ENCODE measurements at places on chromosomes 1 and 21.
A peak's percentile ranks its signal among the peaks of the same experiment; 100 is the strongest.

DNA sequence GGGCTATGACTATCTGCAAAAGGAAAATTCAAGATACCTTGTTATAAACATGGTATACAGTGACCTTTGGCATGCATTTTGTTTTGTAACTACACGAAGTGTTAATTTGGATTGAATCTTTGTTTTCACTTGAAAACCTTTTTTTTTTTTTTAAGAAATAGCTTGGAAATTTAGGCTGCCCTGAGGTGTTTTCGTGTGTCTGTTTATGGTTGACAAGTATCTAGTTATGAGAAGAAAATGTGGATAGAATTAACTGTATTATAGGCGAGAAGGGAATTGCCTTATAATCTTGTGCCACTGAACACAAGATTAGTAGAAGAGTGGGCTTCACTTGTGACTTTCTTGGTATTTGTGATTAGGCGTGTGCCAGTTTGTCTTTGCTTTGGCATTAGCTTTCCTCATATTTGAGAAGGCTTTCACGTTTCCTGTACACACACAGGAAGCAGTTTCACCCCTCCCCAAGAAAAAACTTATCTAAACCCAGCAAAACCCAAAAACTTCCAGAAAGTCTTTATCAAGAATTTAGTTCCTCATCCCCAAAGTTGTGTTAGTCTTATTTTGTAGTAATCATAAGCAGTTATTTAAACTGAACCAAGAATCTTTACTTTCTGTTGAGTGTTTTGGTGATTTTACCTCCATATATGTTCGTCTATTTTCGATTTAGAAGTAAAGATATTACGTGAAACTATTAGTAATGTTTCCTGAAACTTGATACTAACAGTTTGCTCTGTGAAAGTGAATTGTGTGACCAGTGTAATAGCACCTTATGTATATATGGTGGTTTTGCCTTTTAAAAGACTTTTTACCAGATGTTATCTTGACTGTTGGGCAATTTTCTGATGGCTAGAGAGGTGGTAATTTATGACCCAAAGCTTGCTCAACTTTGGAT is 3.8 kb downstream of the DYRK1A start:
- peak; percentile 84 for DNase-seq

DNA sequence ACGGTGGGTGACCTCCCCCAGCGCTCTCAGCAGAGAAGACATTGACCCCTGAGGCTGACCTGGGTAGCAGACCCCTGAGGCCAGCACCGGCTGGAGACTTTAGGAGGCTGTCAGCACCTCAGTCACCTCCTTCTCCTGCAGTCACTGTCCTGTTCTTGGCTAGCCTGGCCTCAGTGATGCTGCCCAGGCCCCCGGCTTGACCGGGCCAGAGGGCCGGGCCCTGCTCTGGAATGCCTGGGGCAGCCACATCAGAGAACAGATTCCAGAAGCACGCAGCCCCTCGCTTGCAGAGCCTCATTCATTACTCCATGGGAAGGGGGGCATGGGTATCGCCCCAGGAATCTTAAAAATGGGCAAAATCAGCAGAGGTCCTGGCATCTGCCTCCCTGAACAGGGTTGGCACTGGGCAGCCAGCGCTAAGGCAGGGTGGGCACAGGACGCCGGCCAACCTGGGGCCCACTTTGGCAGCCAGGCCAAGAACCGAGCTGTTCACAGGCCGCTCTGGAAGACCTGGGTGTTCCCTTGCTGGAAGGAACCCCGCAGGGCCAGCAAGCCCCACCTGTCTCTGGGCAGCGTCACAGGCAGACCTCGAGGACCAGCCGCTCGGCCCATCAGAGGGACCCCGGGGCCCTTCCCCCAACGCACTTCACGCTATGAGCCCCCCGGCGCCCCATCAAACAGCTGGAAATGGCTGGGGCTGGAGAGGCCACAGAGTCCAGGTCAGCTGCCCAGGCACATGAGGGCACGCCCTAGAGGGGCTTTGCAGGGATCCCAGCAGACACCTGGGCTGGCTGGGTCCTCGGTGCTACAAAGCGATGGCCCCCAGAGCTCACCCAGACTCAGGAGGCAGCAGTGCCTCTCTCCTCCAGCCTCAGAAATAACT is 45.1 kb downstream of the MEGF6 start:
- no peak for DNase-seq

DNA sequence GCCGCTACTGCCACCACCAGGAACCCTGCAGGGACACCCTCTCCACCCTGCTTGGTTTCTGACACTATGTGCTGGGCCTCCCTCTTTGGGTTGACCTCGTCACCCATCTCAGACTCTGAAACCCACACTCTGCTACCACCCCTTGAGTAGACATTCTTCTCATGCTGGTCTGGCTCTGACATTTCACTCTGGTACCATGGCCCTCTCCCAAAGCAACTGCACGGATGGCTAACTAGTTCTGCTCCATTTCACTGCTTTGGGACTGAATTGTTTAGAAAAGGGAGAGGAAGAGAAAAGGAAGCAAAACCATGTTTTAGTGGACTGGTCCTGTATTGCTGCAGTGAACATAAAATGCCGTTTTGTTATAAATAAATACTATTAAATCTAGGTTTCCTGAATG is 137.8 kb downstream of the KCNK2 start:
- no peak for DNase-seq

- no peak for DNase-seq
Observed at GRCh38 chr1:99533909-99534637, 111.8 kb upstream of the PALMD start.

GRCh38 chr21:27421654-27422053 is 454.8 kb upstream of the ADAMTS5 start:
- no peak for DNase-seq

DNA sequence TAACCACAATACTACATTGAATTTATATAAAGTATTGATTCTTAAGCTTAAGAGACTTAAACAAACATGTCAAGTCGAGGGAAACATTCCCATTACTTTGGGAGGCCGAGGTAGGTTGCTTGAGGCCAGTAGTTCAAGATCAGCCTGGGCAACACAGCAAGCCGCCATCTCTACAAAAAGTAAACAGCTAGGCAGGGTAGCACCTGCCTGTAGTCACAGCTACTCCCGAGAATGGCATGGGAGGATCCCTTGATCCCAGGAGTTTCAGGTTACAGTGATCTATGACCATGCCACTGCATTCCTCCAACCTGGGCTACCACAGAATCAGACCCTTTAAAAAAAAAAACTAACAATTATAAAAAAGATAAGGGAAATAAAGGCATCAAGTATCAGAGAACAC is 50.4 kb downstream of the EIF4G3 start:
- no peak for DNase-seq

DNA sequence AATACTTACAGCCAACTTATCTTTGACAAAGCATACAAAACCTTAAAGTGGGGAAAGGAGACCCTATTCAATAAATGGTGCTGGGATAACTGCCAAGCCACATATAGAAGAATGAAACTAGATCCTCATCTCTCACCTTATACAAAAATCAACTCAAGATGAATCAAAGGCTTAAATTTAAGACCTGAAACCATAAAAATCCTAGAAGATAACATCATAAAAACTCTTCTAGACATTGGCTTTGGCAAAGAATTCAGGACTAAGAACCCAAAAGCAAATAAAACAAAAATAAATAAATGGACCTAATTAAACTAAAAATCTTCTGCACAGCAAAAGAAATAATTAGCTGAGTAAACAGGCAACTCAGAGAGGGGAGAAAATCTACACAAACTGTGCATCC is 335.6 kb upstream of the PBX1 start:
- no peak for DNase-seq

GRCh38 chr1:80533093-80533492 is 1267.6 kb upstream of the ADGRL2 start:
- DNase-seq: no peak

DNA sequence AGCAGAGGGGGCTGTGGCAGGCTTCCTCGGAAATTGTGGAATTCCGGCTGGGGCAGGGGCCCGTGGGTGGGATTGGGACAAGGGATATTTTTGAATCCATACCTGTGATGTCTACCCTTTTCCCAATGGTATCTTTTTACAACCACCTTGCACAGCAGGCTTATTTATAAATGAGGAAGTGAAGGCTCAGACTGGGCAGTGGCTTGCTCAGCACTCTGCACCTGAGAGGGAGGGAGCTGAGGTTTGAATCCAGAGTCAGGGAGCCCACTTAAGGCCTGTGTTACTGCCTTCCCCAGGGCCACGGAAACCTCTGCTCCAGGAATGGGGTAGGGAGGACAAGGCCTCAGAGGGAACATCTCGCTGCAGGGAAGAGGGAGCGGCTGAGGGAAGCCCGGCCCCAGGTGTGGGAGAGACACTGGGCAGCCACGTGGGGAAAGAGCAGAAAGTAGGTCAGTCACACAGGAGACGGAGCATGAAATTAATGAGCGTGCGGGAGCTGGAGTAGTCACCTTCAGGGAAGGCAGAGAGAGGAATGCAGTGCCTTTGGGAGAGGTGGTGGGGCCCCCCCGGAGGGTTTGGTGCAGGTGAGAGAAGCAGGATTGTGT is 35.4 kb upstream of the SCMH1 start:
- DNase-seq: no peak

DNA sequence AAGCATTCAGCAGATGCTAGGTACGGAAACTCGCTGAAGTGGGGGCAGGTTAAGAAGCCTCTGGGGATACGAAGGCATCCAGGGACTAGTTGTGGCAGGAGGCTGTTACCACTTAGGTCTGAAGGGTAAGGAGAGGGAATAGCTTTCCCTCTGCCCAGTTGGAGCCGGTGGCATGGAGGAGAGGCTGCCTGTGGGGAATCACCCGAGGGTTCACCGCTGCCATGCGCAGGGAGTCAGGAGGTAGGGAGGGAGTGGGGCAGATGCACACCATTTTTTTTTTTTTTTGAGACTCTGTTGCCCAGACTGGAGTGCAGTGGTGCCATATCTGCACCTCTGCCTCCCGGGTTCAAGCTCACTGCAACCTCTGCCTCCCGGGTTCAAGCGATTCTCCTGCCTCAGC is 6.1 kb downstream of the PCSK9 start:
- DNase-seq: no peak
